Neural crest cell (in vitro differentiated cells): ENCODE measurements at places on chromosomes 7 and 10.
A peak's percentile ranks its signal among the peaks of the same experiment; 100 is the strongest.

DNA sequence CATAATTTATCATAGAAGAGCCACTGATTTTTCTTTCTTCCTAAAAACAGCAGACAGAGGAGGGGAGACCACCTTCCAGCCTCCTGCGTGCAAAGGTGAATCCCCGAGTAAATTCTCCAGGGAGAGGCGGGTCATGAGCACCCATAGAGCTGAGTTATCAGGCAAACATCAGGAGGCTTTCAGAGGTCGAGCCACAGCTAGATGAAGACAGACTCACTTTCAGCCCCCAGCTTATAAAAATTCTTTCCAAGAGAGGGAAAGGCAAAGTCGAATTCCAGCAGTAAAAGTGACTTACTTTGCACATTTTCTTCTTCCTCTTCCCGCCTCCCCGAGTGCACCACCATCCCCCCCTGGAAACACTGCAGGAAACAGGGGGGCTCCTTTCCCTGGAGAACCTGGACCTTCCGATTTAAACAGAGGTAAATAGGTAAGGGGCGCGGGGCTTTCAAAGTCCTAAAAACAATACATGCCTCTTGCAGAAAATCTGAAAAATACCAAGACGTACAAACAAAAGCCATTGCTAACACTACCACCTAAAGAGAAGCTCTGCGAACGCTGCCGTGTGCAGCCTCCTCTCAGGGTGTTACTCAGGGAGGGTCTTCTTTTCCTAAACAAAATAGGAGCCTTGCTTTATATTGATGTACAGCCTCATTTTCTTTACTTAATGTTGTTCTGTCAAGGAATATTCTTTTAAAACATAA is 163.8 kb downstream of the SVIL start:
- DNase-seq, result no peak

GRCh38 chr7:12111422-12112405 is 99.4 kb upstream of the TMEM106B start:
- no peak for DNase-seq

DNA sequence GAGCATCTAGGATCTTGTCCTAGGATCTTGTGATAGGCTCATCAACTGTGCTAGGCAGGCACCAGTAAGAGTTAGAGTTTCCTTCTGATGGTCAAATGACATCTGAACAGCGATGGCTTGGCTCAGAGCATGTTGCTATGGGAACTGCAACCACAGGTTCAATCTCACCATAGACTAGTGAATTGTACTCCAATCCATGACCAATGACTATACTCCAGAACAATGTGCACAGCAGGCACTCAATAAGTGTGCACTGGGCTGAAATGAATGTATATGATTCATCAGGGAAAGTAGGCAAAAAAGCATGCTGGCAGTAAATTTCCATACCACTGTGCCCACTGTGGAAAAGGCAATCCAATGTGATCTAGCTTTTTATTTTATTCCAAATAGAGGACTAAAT is 163.6 kb upstream of the HPS1 start:
- DNase-seq, result no peak

DNA sequence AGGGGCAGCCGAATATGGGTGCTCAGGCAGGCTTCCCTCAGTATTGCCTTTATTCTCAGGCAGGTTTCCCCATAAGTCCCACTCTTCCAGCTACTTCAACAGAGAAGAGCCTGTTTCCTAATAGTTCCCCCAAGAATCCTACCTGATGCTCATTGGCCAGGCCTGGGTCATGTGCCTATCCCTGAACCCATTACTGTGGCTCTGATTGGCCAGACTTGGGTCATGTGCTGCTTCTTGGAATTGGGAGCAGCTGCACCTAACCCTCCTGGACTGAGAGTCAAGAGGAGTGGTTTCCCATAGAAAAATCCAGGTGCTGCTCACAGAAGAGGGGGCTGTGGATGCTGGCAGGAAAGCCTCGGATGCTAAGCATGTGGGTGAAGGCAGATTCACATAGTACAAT is 21.7 kb downstream of the OPALIN start:
- DNase-seq, result no peak

- DNase-seq, result no peak
Measured at GRCh38 chr10:47364911-47365310, 16.7 kb downstream of the RBP3 start.

- no peak for DNase-seq
Measured at GRCh38 chr7:11552676-11553296, 279.2 kb downstream of the THSD7A start.

- no peak for DNase-seq
Measured at GRCh38 chr7:24948739-24949138, 31.2 kb downstream of the OSBPL3 start.

DNA sequence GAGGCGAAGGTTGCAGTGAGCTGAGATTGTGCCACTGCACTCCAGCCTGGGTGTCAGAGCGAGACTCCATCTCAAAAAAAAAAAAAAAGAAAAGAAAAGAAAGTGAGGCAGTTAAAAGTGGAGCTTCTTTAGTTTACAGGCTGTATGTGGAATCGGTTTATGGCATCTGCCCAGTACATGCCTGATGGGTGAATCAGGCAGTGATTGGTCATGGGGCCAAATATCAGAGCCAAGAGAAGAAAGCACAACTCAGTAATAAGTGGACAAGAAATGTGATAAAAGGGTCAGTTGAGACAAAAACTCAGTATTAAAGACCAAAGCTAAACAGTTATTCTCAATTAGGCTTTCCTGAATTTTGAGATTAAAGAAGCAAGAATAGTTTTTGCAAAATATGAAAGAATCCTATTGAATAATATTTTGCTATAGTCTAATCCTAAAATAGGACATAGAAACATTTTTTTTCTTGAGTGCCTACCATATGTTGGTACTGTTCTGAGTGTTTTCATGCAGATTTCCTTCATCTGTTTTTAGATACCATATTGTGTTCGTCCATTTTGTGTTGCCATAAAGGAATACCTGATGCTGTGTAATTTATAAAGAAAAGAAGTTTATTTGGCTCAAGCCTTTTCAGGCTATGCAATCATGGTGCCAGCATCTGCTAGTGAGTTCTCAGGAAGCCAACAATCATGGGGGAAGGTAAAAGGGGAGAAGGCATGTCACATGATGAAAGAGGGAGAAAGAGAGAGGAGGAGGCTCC is 14.4 kb downstream of the CDC14C start:
- no peak for DNase-seq

- DNase-seq, result no peak
Measured at GRCh38 chr10:80477813-80478212, 23.7 kb downstream of the TSPAN14 start.

GRCh38 chr10:115953281-115953680 is 319.7 kb downstream of the GFRA1 start:
- no peak for DNase-seq

DNA sequence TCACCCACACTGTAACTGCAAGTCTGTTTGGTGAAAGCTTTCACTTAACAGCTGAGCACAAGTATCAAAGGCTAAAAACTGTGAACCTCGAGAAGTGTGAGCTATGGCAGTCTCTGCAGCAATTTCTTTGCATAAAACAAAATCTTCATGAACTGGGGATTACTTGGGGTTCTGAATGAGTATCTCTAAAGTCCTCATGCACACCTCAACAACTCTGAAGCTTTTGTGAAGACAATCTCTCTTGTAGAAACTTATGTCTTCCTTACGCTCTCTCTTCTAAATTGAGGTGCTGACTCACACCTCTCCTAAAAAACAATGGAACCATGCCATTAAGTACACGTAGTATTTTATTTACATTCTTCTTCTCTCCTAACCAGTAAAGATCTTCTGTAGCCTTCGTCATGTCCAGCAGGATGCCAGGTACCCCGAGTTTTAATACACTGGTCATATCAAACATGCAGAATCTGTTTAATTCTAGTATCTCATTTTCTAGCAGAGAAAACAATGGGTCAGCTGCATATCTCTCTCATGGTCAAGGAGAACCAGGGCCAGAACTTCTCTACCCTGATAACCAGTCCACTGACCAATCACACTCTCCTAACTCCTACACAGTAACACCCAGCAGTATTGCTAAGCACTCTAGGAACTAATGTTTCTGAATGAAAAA is 76.9 kb downstream of the UBE2H start:
- no peak for DNase-seq

- no peak for DNase-seq
Measured at GRCh38 chr7:10121631-10122030, 852.0 kb upstream of the PHF14 start.

DNA sequence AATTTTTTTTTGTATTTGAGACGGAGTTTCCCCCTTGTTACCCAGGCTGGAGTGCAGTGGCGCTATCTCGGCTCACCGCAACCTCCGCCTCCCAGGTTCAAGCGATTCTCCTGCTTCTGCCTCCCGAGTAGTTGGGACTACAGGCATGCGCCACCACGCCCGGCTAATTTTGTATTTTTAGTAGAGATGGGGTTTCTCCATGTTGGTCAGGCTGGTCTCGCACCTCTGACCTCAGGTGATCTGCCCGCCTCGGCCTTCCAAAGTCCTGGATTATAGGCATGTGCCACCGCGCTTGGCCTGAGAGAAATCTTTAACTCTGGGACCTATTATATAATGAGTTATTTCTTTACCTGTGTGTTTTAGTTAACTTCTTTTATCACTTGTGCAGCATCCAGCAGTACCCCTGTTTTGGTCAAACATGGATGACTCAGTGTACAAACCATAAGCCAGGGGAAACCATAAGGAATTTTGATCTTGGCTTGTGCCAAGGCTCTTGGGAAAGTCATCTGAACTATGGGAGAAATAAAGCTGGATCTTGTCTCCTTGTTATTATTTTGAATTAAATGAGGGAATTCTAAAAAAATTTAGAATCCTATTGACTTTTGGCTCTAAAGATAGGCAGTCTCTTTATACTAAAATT is 23.6 kb upstream of the ZRANB1 start:
- DNase-seq, result no peak

- no peak for DNase-seq
Measured at GRCh38 chr7:44769776-44770294, 21.2 kb downstream of the ZMIZ2 start.

GRCh38 chr10:70930263-70931000 is 42.1 kb upstream of the PCBD1 start:
- DNase-seq, result no peak

GRCh38 chr7:77391230-77391629 is 24.9 kb downstream of the GSAP start:
- no peak for DNase-seq

DNA sequence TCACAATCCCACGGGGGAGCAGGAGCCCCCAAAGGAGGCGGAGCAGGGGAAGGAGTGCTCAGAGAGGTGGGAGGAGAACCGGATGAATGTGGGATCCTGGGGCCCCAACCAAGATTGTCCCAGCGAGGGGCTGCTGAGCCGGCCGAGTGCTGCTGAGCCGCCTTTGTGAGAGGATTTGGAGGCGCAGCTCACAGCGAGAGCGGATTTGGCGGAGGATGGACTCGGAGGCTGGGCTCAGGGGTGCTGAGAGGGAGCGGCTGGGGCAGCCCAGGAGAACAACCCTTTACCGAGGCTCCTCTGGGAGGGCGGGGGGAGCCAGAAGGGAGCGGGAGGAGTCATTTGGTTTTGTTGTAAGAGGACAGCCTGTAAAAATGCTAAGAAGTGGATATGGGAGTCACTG is 23.0 kb downstream of the GHRHR start:
- DNase-seq, result no peak

DNA sequence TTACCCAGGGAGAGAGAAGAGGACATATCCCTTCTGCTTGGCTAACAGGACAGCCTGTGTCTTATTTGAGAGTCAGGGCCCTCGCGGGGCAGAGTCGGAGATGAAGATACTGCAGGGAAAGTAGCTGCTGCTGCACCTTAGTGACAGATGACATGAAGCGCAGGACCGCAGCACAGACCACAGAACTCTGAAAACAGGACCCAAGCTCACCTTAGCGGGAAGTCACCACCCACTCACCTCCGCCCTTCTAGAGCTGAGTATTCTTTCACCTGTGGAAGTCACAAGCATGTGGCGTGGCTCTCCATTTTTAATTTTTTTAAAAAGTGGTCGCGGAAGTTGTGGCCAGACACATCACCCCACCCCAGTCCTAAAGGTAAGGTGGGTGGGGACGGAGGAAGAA is 191.4 kb downstream of the FAM107B start:
- DNase-seq, result no peak

GRCh38 chr10:77087366-77087765 is 550.2 kb downstream of the KCNMA1 start:
- no peak for DNase-seq

GRCh38 chr10:98405422-98405821 is 9.6 kb downstream of the PYROXD2 start:
- no peak for DNase-seq

DNA sequence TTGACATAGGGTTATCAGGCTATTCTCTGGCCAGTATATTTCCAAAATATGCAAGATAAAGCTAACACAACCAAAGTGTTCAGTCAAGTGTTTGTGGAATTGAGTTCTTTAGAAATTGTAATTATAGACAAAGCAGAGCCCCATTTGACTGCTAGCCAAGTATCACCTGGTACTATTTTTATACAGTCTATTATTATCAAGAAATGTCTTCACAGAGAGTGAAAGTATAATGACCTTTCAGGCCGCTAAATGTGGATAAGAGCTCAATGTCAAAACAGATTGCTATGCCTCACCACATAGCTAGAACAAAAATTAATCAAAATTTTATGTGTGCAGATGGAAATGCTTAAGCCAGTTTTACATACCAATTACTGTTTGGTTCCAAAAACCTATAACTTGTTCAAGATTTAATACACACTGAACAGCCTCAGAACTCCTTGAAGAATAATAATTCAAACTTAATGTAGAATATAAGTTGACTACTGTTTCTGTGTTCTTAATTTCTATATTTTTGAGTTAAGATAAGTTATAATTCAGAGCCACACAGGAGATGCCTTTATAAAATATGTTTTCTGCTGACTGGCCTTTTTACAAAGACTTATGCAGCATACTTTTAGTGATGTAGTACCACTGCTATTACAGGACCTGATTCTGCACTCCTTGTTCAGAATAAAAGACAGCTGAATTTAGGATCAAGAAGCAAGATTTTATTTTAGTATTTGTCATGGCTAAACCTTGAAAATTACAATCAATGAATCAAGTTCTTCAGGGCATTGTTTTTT is 31.0 kb downstream of the PRPS1L1 start:
- DNase-seq, result no peak

DNA sequence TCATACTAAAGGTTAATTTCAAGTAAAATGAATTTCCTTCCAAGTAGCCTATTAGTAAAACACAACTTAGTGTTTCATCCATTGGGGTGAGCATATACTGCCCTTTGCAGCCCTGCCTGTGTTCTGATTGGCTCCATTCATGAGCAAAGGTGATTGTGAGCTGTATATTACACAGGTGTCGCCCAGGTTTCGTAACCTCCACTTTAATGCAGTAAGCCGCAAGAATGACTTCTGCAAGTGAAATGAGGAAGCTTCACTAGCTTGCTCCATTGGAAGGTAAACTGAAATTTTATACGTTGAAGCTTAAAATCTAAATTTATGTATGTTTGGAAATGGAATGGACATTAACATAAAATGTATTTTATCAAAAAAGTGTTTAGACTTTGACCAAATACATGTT is 24.4 kb downstream of the MTURN start:
- DNase-seq, result no peak

GRCh38 chr10:27547482-27547881 is 43.4 kb downstream of the RAB18 start:
- no peak for DNase-seq

GRCh38 chr10:101012525-101013364 is 13.1 kb downstream of the LZTS2 start:
- peak; percentile 91 for DNase-seq
